Posterior vena cava (tissue), 2 donors: ENCODE measurements at places on chromosomes 4 and X. TPM values are rescaled to one million over a fixed set of nuclear protein-coding genes. Genes with fewer than 3 reads are reported as not detected.

GRCh38 chr4:184450045-184450444 lies 24.3 kb downstream of the IRF2 start:
- no peak for DNase-seq

- DNase-seq, result no peak
Observed at GRCh38 chr4:48748949-48749596, 31.0 kb downstream of the FRYL start.

DNA sequence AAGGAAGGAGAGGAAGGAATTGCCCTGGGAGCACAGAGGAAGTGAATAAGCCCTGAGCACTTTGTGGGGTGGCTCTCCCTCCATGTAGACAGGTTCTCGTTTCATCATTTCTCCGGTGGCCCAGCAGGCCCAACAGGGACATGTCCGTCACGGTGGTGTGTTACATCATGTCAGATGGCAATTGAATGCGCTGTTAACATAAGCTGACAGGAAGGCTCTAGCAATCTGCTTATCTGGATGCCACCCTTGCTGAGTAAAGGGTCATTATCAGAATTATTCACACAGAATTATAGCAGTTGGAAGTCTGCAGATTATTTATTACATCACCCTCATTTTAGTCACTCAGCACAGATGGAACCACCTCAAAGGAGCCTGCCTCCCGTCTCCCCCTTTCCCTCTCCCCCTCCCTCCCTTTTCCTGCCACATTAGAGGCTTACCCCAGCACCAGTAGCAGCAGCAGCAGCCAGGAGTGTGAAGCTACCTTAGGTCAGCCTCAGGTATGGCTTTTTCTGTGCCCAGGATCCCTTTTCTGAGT lies 124.3 kb upstream of the TRIM2 start:
- no peak for DNase-seq

DNA sequence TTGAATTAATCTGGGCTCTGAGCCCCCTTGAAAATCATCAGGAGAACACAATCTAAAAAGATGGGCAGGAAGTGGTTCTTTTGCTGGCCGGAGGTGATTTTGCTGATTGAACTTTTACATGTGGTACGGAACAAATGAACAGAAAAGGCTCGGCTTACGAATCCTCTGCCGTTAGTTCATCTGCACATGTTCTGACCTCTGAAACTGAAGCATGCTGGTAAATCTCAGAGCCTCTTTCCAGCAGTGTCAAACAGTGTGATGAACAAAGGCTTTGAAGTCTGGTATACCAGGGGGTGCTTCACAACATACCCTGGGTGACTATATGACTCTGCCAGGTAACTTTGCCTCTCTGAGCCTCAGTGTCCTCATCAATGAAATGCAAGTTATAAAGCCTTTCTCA lies 194.2 kb upstream of the C1QTNF7 start:
- DNase-seq, result no peak

- no peak for DNase-seq
Observed at GRCh38 chrX:31658360-31658759, 586.5 kb upstream of the FTHL17 start.

GRCh38 chrX:64395568-64395929 lies 297 bp upstream of the MTMR8 start:
- DNase-seq, result no peak

Gene TEX13B
- not detected for total RNA-seq

Gene IBSP
- total RNA-seq, result not detected
